H9 (cell line): ENCODE measurements at places on chromosomes 13 and 19. TPM values are rescaled to one million over a fixed set of nuclear protein-coding genes. Genes with fewer than 3 reads are reported as not detected.

DNA sequence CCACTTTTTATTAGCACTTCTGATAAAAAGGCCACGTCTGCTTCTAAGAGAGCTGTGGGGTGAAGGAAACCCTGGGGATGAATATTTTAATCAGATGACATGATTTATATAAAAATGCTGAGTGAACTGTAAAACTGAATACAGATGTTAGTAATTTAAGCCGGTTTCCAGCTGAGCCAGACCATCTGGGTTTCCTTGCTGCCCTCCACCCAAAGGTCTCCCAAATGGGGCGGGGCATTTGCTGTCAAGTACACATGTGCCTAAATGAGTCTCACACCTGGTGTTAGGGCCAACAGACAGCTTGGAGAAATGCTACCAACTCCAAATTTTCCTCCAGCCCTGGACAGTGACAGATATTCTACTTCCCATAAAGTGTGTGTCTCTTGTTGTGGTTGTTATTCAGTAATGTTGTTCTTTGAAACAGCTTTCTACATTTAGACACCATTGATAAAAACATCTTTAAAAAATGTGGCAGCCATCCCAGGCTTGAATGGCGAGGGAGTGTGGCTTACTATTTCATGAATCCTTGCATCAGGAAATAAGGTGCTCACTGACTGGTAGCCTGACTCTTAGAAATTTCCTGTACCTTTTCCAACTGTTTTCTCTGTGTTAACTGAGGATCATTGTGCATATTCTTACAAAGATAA is 350.4 kb downstream of the MTUS2 start:
- no peaks in the 10 kb centered on the region for H3K4me1 ChIP-seq
- H3K27ac ChIP-seq = no peak overlapping the region

DNA sequence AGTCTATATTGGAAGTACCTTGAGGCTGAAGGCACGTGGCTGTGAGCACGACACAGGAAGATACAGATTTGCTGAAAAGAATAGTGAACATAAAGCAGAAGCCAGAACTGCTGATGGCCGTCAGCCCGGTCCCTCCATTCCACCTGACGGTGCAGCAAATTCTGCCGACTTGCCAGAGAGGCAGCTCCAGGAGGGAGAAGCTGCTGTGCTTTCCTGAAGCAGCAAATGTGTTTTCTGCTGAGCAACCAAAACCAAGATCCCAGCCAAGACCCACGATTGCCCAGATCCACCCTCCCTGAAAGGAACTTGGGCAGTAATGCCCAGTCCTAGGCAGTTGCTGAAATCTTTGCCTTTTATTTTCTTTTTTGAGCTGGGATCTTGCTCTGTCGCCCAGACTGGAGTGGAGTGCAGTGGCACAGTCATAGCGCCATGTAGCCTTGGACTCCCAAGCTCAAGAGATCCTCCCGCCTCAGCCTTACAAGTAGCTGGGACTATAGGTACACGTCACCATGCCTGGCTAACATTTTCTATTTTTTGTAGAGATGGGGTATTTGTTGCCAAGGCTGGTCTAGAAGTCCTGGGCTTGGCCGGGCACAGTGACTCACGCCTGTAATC is 7.0 kb upstream of the RCN3 start:
- H3K27ac ChIP-seq = no peak overlapping the region
- no peak for DNase-seq
- H3K4me3 ChIP-seq = no peak overlapping the region
- no peaks in the 10 kb centered on the region for H3K27me3 ChIP-seq
- H3K4me1 ChIP-seq = no peaks in the 10 kb centered on the region

Gene MUC16
- 0.22 and 0.29 TPM in 2 replicates for total RNA-seq

DNA sequence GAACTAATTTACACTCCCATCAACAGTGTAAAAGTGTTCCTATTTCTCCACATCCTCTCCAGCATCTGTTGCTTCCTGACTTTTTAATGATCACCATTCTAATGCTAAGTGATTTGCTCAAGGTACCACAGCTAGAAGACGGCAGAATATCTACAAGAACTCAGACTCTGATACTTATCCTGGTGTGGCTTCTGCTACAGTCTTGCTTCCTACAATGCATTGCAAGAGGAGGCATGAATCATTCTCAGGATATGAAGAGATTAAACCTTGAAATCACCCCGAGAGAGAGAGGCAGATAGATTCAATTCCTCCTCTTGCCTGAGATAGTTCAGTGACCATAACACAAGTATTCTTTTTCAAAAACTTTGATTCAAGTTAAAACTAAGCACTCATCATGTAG is 306.4 kb downstream of the TBC1D4 start:
- H3K36me3 ChIP-seq = peaks cover 1% of the 10 kb centered on the region; the same call in 2 of the 3 replicates
- H3K4me1 ChIP-seq = no peaks in the 10 kb centered on the region; the same call in 1 of the 2 replicates
- DNase-seq = no peak
- no peak overlapping the region for H3K27ac ChIP-seq
- H3K4me3 ChIP-seq = no peak overlapping the region

GRCh38 chr19:51203916-51204315 is 21.0 kb upstream of the CD33 start:
- DNase-seq = no peak
- H3K27me3 ChIP-seq = no peaks in the 10 kb centered on the region
- no peak overlapping the region for H3K4me3 ChIP-seq
- no peaks in the 10 kb centered on the region for H3K36me3 ChIP-seq

Gene CXCL17
- total RNA-seq = not detected in 2 replicates

GRCh38 chr13:79772811-79773210 is 291.9 kb downstream of the NDFIP2 start:
- no peaks in the 10 kb centered on the region for H3K27me3 ChIP-seq
- H3K36me3 ChIP-seq = peaks cover 8% of the 10 kb centered on the region
- H3K27ac ChIP-seq = no peak overlapping the region
- no peak overlapping the region for H3K4me3 ChIP-seq
- no peaks in the 10 kb centered on the region for H3K4me1 ChIP-seq
- DNase-seq = no peak

Gene ZNF575
- total RNA-seq = not detected in 2 replicates

Gene GFY
- total RNA-seq = 1.1 and 1.3 TPM in 2 replicates

DNA sequence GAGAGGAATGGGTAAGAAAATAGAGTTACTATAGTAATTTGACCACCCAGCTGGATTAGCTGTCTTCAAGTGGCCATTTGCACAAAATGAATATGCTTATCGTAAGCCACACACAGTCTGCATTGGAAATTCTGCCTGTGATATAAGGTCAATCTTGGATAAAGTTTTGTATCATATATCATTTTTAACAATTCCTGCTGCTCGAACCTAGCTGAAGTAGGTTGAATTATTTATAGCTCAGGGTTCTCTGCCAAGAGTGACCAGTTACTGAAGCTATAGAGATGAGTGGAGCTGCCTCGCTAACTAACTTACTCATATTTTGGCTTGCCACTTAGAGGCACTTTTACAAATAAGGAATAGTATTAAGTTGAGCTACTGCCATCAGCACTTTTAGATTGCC is 220.9 kb downstream of the RGCC start:
- H3K27ac ChIP-seq = no peak overlapping the region
- H3K4me1 ChIP-seq = no peaks in the 10 kb centered on the region
- H3K36me3 ChIP-seq = peaks cover 4% of the 10 kb centered on the region

- no peak overlapping the region for H3K4me3 ChIP-seq
- no peaks in the 10 kb centered on the region for H3K27me3 ChIP-seq
- peaks cover 4% of the 10 kb centered on the region; the same call in 2 of the 3 replicates for H3K36me3 ChIP-seq
- H3K4me1 ChIP-seq = no peaks in the 10 kb centered on the region; the same call in 1 of the 2 replicates
- DNase-seq = no peak
Observed at GRCh38 chr13:99280166-99280565, 22.0 kb upstream of the GPR18 start.

DNA sequence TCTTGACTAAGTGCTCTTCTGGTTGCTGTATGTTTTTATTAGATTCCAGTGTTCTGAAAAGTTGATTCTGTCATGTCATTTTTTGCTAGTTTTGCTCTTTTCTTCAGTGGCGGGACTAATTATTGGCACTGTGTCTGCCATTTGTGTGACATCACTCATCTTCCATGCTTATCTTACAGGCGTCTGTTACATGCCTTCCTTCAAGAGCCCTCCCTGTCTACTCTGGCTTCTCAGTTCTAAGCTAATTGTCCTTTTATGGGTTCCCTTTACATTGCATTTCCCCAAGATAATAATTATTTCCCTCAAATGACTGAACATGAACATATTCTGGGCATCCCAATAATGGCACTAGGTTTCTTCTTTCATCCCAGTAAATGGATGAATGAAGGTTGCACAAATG is 459.1 kb downstream of the DCT start:
- no peak for DNase-seq
- no peak overlapping the region for H3K27ac ChIP-seq
- no peaks in the 10 kb centered on the region for H3K27me3 ChIP-seq
- H3K36me3 ChIP-seq = no peaks in the 10 kb centered on the region

GRCh38 chr13:102707467-102707866 is 12.6 kb upstream of the METTL21C start:
- DNase-seq = no peak
- no peak overlapping the region for H3K27ac ChIP-seq
- H3K4me1 ChIP-seq = no peaks in the 10 kb centered on the region
- H3K27me3 ChIP-seq = no peaks in the 10 kb centered on the region
- no peaks in the 10 kb centered on the region for H3K36me3 ChIP-seq

GRCh38 chr13:82751206-82751605 is 1131.1 kb downstream of the SLITRK1 start:
- no peak overlapping the region for H3K27ac ChIP-seq
- H3K36me3 ChIP-seq = no peaks in the 10 kb centered on the region
- no peak overlapping the region for H3K4me3 ChIP-seq
- DNase-seq = no peak

Gene PROSER1
- total RNA-seq = 79.5 and 84.6 TPM in 2 replicates

- no peaks in the 10 kb centered on the region for H3K27me3 ChIP-seq
- peak; percentile 61 for DNase-seq
- H3K4me3 ChIP-seq = no peak overlapping the region
- H3K36me3 ChIP-seq = no peaks in the 10 kb centered on the region; the same call in 2 of the 3 replicates
- no peak overlapping the region for H3K27ac ChIP-seq
Observed at GRCh38 chr19:4208385-4209094, 20.8 kb upstream of the EBI3 start.

DNA sequence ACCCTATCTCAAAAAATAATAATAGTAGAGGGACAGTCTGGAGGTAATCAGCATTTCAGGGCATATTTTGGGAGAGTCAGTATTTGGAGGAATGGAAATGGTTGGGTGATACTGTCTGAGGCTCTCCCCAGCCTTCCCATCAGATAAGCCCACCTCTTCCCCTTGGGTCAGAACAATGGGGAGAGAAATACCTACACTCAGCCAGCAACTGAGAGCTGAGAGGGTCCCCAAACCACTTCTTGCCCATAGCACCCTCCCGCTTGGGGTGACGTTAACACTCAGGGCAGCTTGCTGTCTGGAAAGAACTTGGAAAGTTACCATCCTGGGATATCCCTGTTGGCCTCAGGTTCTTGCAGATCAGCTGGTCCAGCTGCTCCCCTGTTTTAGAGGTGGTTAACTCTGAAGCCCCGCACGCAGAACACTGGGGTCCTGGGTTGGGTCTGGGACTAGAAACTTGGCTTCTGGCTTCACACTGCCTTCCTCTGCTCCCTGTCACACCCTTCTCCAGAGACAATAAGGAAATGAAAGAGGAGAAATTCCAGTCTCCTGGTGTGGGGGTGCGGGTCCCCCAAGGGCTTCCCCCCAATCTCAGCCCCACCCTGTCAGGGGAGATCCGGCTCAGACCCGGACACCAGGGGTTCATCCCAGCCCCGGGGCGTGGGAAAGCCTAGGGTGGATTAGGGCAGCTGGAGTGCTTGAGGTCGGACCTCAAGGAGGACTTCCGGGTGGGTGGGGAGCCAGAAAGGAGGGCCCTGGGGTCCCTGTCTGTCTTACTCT is 2.5 kb downstream of the FOXA3 start:
- H3K27me3 ChIP-seq = no peaks in the 10 kb centered on the region
- no peak overlapping the region for H3K27ac ChIP-seq
- no peak for DNase-seq
- peak overlapping the region; percentile 69 for H3K4me3 ChIP-seq
- H3K4me1 ChIP-seq = peaks cover 5% of the 10 kb centered on the region; the same call in 1 of the 2 replicates
